Substantia nigra (tissue), 51 donors: ENCODE measurements at places on chromosomes 16 and 17.

GRCh38 chr17:2943981-2944380 lies 119.4 kb downstream of the OR1D5 start:
- no peak for DNase-seq

DNA sequence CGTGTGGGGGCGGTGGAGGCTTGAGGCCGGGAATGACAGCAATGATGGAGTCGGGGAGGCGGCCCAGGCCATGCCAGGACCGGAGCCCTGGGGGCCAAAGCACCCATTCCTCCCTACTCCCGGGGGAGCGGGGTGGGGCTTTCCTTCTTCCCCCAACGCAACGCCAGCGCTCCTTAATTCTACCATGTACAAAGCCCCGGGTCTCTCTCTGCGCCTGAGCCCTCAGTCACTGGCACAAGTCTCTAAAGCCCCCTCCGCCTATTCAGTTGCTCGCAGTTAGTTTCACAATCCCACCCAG lies 245 bp upstream of the RNF227 start:
- DNase-seq = no peak

DNA sequence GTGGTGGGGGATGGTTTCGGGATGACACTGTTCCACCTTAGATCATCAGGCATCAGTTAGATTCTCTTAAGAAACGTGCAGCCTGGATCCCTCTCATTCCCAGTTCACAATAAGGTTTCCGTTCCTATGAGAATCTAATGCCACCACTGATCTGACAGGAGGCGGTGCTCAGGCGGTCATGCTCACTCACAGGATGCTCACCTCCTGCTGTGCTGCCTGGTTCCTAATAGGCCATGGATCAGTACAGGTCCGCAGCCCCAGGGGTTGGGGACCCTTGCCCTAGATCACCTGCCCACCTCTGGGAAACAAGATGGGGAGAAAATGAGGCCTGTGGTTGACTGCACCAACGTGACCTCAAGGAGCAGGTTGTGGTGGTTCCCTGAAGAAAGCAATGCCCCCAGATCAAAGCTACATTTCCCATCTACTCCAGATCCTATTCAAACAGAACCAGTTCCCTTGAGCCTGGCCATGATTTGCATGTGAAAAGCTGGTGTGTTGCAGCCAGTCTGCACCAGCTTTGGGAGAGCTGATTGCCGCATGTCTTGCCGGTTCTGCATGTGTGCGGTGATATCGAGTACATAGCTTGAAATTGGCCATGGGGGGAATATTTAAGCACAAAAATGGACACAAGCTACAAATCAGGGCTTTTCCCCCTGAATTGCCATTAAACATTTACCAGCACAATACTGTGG lies 183.2 kb upstream of the HSBP1 start:
- DNase-seq = no peak

DNA sequence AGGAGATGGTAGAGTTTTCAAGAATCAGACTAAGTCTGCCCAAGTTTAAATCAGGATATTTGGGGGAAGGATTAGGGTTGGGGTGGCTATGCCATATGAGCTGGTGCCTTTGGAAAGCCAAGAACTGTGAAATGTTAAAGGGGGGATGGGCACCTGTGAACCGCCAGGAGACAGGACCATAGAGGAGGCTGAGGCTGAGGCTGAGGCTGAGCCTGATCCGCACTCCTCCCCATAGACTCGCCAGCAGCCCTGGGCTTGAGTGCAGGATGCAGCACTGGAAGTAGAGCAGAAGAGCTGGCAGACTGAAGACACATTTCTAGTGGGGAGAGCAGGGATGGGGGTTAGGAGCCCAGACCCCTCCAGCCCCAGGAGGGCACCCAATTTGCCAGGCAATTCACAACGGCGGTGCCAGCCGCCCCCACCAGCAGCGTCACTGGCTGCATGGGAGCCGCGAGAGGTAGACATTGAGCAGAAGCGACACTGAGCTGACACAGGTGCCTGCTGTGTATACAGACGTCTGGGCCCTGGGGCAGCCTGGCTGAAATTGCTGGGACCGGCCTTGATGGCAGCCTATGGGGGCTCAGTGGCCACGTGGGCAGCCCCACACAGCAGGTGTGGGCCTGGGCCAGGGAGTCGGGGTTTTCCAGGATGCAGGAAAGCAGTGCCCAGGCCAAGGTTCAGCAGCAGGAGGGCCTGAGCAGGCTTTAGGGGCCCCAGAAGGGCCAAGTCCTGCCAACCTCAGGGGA lies 9.2 kb downstream of the PIMREG start:
- DNase-seq = no peak

DNA sequence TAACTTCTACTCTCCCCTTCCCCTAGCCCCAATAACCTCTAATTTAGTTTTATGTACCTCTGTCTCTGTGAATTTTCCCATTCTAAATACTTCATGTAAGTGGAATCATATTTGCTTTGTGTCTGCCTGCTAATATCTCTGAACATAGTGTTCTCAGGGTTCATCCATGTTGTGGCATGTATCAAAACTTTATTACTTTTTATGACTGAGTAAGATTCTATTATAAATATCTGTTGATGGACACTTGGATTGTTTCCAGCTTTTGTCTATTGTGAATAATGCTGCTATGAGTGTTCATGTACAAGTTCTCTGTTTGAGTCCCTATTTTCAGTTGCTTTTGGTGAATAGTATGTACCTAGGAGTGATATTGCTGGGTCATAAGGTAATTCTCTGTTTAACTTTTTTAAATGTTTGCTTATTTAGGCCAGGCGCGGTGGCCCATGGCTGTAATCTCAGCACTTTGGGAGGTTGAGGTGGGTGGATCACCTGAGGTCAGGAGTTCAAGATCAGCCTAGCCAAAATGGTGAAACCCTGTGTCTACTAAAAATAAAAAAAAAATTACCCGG lies 92.8 kb downstream of the CHD9 start:
- no peak for DNase-seq

DNA sequence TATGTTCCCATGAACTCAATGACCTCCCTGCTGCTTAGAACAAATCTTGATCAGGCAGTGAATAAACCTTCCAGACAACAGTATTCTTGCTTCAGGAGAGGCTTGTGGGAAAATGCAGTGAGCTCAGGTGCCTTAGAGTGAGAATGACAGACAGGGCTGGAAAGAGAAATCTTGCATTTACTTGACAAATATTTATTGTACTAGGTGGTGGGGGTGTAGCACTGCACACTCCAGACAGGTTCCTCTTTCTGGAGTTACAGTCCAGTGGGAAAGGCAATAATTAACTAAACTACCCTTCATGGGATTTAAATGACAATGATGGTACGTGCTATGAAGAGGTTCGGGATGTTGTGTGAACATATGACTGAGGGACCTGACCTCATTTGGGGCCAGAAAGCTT lies 182.9 kb downstream of the SHISA9 start:
- no peak for DNase-seq
